ENCODE measurements at places on chromosomes 5 and 9. TPM values are rescaled to one million over a fixed set of nuclear protein-coding genes. Genes with fewer than 3 reads are reported as not detected.

DNA sequence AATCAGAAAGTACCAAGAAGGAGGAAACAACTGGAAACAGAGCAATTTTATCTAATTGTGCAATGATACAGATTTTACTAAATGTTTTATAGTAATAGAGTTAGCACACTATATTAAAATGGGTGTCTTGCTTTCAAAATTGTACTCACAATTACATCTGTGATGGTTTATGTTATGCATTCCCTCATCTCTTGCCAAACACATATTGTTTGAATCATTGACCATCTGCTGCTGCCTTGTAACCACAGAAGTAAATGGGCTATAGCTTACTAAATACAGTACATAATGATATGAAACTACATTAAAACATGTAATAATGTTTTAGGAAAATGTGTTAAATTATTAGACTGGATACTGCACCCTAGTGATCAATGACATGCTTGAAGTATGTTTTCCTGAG is 158.1 kb downstream of the SLC25A46 start:
- no peak for DNase-seq

Gene TOR4A
- total RNA-seq: 19.9 TPM

DNA sequence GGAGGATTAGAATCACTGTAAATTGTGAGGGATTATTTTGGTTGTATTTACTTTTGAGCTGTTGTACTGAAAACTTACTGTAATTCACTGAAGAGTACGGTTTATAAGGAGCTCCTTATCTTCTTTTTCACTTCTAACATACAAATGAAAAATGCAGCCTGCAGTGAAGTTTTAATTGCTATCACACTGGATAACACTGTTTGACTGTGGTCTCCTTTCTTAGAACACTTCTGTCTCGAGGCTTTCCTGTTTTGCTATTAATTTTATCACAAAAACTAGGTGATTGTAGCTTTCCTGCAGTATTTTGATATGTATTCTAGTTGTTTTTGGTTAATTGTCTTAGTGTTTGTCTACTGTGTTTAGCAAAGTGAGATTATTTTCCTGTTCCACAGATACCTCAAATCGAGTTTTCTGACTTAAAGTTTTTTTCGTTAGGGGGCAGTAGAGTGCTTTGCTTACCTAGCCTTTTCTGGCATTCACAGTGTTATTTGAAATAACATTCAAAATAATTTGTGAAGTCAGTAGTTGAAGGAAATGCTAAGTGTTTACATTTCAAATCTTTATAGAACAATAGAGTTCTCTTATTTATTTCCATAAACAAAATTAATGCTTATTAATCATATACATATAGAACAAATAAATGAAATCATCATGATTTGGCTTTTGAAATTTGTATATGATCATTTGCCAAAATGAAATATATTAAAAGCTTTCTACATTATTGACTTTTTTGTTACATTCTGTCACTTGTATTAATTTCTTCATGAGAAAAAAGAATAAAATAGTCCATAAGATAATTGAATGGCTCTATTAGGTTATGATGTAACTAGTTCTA is 52.9 kb downstream of the COMMD10 start:
- peak; percentile 27 for DNase-seq

DNA sequence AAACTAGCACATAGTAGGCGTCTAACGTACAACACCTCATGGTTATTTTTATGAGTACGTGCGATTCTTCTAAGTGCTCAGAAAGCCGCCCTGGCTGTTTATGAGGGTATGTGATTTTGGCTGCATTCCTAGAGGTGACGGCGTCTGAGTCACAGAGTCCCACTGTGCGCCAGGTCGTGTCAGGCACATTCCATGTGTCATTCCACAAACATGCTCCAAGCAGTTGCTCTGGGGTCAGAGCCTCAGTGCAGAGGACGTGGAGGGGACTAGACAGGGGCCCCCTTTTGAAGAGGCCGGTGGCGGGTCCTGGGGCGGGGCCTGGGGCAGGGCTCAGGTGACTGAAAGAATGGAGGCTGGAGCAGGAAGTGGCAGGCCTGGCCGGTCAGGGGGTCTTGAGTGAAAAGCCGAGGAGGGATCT is 51.9 kb downstream of the NEK6 start:
- DNase-seq: peak; percentile 90

Gene BTNL3
- total RNA-seq: not detected

Gene SHC3
- total RNA-seq: under 0.01 TPM

GRCh38 chr9:35107297-35108290 is 4.7 kb upstream of the STOML2 start:
- DNase-seq: no peak

Gene SLC34A3
- total RNA-seq: not detected

Gene CCDC180
- 0.54 TPM for total RNA-seq

DNA sequence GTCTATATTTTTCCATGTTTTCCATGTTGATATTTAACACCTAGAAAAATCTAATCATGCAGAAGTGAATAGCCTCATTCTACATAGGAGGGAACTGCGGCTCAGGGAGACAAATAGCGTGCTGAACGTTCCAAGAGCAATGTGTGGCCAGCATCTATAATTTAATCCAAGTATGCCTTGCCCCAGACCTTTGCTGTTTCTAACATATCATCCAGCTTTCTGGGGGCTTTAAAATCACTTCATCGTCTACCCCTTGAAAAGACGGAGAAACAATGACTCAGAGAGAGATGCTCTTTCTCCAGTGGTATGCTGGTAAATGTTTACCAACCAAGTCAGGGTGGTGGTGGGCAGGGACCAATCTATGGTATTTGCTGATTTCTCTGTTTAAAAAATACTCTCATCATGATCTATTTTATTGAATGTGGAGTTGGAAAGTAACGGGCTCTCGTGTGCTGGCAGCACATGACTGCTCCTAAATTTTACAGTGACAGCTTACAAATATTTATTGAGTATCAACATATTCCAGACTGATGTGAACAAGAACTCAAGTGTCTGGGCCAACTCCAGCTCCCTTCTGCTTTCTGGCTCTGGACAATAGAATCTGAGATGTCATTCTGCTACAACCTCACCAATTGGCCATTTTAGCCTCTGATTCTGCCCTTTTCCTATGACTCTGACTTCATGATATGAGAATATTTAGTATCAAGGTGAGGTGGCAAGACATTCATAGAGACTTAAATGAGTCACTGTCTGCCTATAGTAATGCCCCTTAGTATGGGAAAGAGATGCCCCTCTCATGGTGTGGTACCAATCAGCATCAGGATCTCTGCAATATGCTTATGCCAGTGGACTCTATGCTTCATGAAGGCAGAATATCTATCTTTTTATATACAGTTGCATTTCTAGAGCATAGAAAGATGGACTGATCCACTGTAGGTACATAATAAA is 407.4 kb upstream of the TNC start:
- no peak for DNase-seq

- no peak for DNase-seq
These were observed 71.7 kb downstream of the CACNA1B start for GRCh38 chr9:137949260-137949659.

DNA sequence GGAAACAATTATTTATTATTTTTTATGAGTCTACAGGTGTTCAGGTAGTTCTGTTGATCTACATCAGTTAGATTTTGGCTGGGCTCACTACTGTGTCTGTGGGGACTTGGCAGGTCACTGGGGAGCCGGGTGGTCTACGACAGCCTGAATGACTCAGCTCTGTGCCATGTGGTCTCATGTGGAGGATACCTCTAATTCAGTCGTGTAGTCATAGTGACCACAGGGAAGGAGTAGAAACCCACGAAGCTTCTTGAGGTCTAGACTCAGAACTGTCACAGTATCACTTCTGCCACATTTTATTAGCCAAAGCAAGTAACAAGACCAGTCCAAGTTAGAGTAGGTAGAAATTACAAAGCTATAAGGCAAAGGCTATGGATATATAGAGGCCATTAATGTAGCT is 64.7 kb upstream of the GRAMD2B start:
- DNase-seq: no peak

DNA sequence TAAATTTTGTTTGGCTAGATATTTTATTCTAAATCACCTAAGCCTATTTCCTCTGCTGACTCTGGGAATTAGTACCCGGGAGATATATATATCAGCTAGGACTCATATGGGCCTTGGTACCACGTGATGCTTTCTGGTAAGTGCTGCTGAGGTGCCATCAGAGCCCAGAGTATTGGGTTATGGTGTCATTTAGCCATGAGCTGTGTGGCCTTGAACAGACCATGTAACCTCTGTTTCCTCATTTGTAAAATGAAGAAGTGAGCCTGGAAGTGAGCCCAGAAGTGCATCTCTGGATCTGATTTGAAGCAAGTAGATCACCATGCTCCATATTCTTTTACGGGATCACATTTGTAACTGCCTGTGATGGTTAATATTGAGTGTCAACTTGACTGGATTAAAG is 126.1 kb downstream of the GPBP1 start:
- no peak for DNase-seq

Gene PTGDS
- total RNA-seq: not detected

- no peak for DNase-seq
These were observed 2.0 kb downstream of the TMEFF1 start for GRCh38 chr9:100474924-100475276.

Gene FOXD4L4
- total RNA-seq: not detected

GRCh38 chr5:133934822-133935666 is 33.4 kb downstream of the C5orf15 start:
- no peak for DNase-seq

Gene FOXD1
- 30.9 TPM for total RNA-seq

Gene ACOT12
- total RNA-seq: not detected

DNA sequence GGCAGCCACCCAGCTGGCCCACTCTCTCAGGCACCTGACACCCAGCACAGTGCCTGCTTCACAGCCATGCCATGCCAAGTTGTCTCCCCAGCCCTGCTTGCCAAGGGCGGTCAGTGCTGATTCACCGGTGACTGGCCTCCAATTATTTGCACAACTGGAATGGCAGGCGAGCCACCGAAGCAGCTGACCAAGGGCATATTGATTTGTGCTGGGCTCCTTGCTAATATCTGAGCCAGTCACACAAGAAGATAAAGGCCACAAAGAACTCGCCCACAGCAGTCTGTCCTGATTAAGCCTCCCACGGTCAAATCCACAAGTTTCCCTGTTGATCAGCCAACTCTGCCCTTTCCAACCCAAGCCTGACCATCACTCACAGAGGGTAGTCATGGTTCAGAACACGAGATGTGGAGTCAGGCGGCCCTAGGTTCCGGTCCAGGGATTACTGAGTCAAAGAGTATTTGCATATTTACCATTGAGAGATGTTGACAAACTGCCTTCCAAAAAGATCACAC is 6.4 kb upstream of the EEIG1 start:
- no peak for DNase-seq

- no peak for DNase-seq
These were observed 53.6 kb upstream of the HTR1A start for GRCh38 chr5:64015824-64016223.

DNA sequence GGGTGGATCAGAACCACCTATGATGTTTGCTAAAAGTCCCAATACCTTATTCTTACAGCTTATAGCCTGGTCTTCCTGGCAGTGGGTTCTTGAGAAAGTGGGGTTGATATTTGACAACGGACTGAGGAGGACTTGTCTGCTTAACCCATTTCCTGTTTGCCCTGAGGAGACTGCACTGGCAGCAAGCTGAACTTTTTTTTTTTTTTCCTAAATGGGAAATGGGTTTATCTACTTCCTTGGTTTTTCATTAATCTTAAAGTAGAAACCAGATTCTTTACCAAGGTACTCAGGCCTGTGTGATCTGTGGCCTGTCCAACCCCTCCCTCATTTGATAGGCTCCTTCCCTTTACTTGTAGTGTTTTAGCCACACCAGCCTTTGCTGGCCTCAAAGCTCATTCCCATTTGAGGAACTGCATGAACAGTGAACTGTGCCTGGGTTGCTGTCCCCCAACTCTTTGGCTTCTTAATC is 47.1 kb downstream of the C9orf57 start:
- no peak for DNase-seq

GRCh38 chr9:38350529-38350928 is 42.0 kb upstream of the ALDH1B1 start:
- DNase-seq: no peak

- no peak for DNase-seq
These were observed 199.2 kb downstream of the TLR4 start for GRCh38 chr9:117903453-117903852.

Gene GABRA1
- not detected for total RNA-seq

DNA sequence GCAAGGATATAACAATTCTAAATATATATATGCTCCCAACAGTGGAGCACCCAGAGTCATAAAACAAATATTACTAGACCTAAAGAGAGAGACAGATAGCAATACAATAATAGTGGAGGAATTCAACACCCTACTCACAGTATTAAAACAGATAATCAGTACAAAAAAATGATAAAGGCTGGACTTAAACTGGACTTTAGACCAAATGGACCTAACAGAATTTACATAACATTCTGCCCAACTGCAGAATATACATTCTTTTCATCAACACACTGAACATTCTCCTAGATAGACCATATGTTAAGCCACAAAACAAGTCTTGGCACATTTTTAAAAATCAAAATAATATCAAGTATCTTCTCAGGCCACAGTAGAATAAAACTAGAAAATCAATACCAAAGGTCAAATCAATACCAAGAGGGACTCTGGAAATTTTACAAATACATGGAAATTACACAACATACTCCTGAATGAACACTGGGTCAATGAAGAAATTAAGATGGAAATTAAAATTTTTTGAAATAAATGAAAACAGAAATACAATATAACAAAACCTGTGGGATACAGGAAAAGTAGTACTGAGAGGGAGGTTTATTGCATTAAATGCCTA is 100.8 kb downstream of the FBXL17 start:
- no peak for DNase-seq

Gene ENTREP1
- 0.25 TPM for total RNA-seq

- no peak for DNase-seq
These were observed 1412.1 kb downstream of the EFNA5 start for GRCh38 chr5:106258591-106259125.

Gene CKS2
- 292 TPM for total RNA-seq

Gene ARL14EPL
- total RNA-seq: not detected

DNA sequence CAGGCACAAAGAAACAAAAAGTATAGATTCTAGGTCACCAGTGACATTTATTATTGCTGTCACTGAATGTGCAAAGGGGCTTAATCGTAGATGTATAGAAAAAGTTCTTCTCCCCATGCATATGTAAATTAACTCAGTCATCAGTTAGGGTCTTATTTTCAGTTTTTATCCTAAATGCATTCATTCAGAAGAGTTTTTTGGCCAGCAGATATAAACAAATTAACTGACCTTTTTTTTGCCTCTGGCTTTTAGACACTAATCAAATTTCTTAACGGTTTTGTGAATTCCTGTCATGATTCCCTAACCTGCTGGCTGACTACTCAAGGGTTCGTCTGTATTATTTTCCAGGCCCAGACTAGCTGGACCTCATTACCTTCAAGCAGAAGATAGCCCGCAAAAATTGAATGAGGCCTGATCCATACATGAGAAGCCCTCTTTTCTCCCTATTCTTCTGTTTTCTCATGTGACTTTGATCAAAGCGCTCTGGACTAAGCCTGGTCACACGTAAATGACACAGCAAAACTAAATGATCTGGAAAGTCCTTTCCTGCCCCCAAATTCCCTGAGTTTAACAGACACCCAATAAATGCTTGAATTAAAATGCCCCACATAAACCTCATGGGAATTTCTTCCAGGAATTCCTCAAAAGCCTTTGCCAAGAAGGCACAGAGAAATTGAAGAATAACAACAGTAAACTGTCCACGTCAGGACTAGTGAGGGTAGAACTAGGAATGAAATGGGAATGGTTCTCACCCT is 83.7 kb downstream of the MYO10 start:
- DNase-seq: no peak
